ENCODE measurements at places on chromosomes 3 and 15. TPM values are rescaled to one million over a fixed set of nuclear protein-coding genes. Genes with fewer than 3 reads are reported as not detected.
A peak's percentile ranks its signal among the peaks of the same experiment; 100 is the strongest.

DNA sequence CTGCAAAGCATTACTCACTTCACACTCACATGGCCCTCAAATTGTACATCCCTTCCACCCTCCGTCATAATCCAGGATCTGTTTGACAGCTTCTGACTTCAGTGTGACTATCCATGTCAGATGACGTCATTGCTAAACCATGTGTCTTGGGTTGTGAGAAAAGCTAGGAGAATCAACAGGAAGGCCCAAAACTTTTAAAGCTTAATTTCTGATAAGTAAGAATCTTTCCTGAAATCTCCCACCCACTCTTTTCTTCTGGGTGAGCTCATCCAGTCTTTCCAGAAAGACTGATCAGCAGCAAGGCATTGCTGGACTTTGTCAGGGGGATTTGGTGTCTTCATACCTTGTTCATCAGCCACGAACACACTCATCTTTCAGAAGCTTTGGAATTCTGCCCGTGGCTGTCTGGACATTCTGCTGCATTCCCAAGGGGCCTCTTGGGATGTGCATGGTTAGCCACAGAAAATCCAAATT, 11.5 kb upstream of the LMCD1 start:
- H3K27ac ChIP-seq: peak overlapping the region; percentile 16
- H3K36me3 ChIP-seq: no peaks in the 10 kb centered on the region
- peak; percentile 98 for DNase-seq
- no peak overlapping the region for H3K4me3 ChIP-seq
- H3K4me1 ChIP-seq: peaks cover 18% of the 10 kb centered on the region

DNA sequence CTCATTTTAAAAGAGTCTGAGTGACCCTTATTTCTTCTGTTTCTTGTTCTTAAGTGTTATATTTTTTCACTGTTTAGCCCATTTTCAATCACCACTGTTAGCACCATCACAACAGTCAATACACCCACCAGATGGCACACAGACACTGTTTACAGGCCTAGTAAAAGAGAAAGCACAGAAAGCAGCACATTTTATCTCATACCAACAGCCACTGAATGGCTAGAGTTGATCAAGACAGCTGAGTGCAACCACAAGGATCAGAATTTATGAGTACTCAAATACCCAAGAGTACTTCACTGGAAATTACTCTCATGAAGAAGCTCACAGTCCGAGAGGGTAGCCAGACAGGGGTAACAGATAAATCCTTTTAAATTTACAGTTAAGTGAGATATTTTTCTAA, 127.0 kb downstream of the TFDP2 start:
- H3K4me3 ChIP-seq: no peak overlapping the region
- no peak for DNase-seq
- H3K36me3 ChIP-seq: no peaks in the 10 kb centered on the region
- H3K27me3 ChIP-seq: no peaks in the 10 kb centered on the region
- no peak overlapping the region for H3K27ac ChIP-seq
- H3K4me1 ChIP-seq: no peaks in the 10 kb centered on the region

DNA sequence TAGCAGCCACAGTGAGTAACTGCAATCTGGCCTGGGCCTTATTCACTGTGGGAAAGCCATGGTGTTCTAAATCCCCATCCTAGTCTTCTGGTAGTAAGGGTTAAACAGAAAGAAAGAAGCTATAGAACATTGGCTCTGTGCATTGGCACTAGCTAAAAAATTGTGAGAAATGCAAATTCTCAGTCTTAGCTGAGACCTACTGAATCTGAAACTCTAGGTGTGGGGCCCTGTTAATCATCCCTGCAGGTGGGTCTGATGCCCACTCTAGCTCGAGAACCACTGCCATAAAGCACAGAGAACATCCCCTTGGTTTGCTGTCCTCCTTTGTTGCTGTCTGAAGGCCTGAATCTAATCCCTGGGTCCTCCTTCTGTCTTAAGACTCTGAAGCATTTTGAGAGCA, 59.3 kb downstream of the MEIS2 start:
- no peak overlapping the region for H3K4me3 ChIP-seq
- H3K27me3 ChIP-seq: no peaks in the 10 kb centered on the region
- H3K36me3 ChIP-seq: peaks cover 18% of the 10 kb centered on the region
- H3K4me1 ChIP-seq: peaks cover 10% of the 10 kb centered on the region
- DNase-seq: no peak

DNA sequence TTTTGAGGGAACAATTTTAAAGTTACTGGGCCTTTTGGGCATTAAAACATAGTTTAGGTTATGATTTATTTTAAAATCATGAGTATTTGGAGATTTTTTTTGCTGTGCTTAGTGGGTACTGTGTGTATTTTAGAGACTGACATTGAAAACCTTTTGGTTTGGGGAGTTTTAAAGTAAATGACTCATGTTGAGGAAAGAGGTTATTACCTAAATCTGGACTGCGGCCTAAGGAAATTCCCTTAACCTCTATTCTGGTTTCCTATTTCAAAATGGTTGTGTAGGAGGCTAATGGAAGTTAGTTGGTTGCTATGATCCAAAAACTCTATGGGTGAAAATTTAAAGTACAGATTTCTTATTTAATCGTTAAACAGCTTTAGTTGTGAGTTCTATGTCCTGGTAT, 57.3 kb upstream of the DPH6 start:
- H3K4me3 ChIP-seq: no peak overlapping the region
- peak; percentile 88 for DNase-seq
- H3K27me3 ChIP-seq: no peaks in the 10 kb centered on the region

DNA sequence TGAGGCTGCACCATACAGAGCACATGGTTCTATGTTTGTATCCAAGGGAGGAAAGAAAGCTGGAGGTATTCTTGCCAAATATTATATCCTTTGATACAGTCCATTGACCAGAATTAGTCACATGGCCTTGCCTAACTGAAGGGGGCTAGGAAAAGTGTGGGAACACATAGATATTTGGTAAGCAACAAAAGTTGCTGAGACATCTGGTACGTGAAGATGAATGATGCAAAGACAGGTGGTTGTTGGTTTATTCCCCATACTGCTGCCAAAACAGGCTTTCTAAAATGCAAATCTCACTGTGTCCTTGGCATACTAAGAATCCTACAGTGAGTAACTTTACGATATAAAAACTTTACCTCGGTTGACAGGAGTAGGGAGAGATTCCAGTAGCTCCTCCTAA, 162.2 kb downstream of the VGLL3 start:
- no peak overlapping the region for H3K27ac ChIP-seq
- no peaks in the 10 kb centered on the region for H3K36me3 ChIP-seq
- H3K4me1 ChIP-seq: no peaks in the 10 kb centered on the region
- no peaks in the 10 kb centered on the region for H3K27me3 ChIP-seq
- DNase-seq: no peak

- H3K27ac ChIP-seq: no peak overlapping the region
- H3K36me3 ChIP-seq: no peaks in the 10 kb centered on the region
- DNase-seq: no peak
- H3K27me3 ChIP-seq: no peaks in the 10 kb centered on the region
Observed at GRCh38 chr3:25510797-25511196, 82.7 kb downstream of the RARB start.

DNA sequence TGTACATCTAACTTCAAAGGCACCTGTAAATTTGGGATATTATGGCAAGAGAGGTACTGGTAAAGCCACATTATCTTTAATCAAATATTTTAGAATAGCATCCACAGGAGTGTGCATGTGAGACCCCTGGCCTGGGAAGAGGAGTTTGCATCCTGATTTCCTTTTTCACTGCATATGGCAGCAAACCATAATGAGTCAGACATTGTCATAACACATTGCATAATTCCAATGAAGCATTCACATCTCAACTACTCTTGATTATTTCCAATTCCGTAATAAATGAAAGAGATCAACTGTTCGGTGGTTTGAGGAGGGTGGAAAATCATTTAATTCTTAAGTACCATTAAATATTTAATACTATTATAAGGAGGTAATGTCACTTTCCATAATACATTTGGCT, 215.0 kb downstream of the MECOM start:
- peak; percentile 7 for DNase-seq
- H3K27me3 ChIP-seq: no peaks in the 10 kb centered on the region
- H3K4me1 ChIP-seq: no peaks in the 10 kb centered on the region
- H3K4me3 ChIP-seq: no peak overlapping the region
- no peak overlapping the region for H3K27ac ChIP-seq

- no peak for DNase-seq
- H3K27ac ChIP-seq: no peak overlapping the region
- no peak overlapping the region for H3K4me3 ChIP-seq
- peaks cover 91% of the 10 kb centered on the region for H3K36me3 ChIP-seq
- H3K27me3 ChIP-seq: no peaks in the 10 kb centered on the region
Observed at GRCh38 chr3:47847260-47847659, 44.3 kb downstream of the DHX30 start.

DNA sequence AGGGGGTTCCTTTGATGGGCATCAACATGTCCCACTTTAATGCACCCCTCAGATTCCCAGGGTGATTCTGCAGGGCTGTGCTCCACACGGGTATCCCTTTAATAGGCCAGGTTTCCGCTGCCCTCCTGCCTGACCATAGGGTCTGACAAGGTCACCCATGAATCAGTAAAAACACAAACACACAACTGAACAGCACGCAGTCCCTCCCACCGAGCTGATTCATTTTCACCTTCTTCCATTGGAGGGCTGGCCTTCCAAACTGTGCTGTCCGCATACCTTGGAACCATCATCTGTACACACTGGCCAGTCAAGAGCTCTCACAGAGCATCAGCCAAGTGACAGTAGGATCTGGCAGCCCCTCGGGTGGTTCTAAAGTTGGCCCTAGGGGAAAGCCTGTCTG, 93.7 kb downstream of the FBLN2 start:
- H3K4me1 ChIP-seq: no peaks in the 10 kb centered on the region
- H3K27ac ChIP-seq: no peak overlapping the region
- H3K4me3 ChIP-seq: no peak overlapping the region
- H3K27me3 ChIP-seq: no peaks in the 10 kb centered on the region

DNA sequence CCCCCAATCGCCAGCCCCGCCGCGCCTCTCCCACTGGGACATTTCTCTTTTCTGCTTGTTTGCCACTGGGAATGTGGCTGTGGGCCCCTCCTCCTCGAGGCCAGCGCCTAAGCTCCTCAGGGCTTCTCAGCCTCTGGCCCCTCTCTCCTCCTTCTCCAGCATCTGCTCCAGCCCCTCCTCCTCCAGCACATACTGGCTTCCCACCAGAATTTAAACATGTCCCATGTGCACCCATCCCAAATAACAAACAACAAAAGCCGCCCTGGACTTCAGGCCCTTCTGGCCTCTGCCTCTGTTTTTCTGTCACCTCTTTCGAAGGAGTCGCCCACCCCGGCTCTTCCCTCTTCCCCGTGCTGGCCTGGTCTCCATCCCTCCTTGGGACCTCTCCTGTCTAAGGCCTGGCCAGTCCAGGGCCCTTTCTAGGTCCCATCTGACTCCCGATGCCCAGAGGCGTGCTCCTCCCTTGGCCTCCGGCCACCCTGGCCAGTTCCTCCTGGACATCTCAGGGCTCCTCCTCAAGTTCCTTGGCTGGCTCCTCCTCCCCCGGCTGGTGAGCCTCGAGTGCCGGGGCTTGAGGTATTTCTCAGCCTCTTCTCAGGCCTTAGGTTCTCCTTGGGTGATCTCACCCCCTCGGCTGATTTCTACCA, 94.6 kb upstream of the SLC6A6 start:
- no peak overlapping the region for H3K27ac ChIP-seq
- peaks cover 10% of the 10 kb centered on the region for H3K4me1 ChIP-seq
- H3K36me3 ChIP-seq: no peaks in the 10 kb centered on the region
- no peak overlapping the region for H3K4me3 ChIP-seq
- H3K27me3 ChIP-seq: peaks cover 30% of the 10 kb centered on the region

DNA sequence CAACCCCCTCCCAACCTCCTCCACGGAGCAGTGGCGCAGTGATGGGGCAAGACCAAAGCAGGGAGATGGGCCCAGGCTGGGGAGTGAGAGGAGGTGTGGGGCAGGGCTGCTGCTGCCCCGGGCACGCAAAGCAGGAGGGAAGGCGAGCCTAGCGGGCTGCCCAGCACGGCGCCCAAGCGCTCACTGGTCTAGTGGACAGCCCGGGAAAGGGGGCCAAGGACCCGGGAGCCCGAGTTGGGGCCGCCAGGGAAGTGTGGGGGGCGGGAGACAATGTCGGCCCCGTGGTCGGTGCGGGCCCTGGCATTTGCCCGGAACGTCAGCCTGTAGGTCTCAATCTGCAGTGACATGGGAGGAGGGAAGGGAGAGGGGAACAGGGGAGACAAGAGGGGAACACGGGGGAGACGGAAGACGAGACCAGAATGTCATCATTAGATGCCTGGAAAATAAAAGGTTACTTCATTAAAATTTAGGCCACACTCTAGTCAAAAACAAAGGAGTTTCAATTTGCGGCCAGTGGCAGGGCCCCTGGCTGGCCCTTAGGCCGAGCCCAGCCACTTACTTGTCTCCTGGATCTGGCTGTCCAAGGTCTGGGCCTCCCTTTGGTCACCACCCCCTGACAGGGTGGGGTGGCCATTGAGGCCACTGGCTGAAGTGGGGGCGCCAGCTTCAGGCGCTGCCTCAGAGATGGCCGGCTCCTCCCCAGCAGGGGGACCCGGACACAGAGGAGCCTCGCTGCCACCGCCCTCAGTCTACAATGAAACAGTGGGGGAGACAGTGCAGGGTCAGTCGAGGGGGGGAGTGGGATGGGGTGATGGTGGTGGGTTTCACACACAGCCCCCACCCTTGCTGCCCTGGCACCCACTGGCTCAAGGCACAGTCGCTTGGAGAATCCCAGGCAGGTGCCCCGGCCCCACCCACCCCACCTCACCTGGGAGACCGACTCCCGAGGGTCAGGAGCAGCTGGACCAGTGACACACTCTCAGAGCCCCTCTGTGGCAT, 50.0 kb downstream of the DHX30 start:
- DNase-seq: no peak
- H3K27me3 ChIP-seq: no peaks in the 10 kb centered on the region
- no peak overlapping the region for H3K27ac ChIP-seq
- H3K4me3 ChIP-seq: no peak overlapping the region
- H3K36me3 ChIP-seq: peaks cover 89% of the 10 kb centered on the region

GRCh38 chr3:53804697-53805462, 41.3 kb downstream of the CHDH start:
- H3K36me3 ChIP-seq: no peaks in the 10 kb centered on the region
- peak overlapping the region; percentile 18 for H3K27ac ChIP-seq
- peaks cover 14% of the 10 kb centered on the region for H3K4me1 ChIP-seq
- no peak overlapping the region for H3K4me3 ChIP-seq
- H3K27me3 ChIP-seq: no peaks in the 10 kb centered on the region
- DNase-seq: peak; percentile 80

DNA sequence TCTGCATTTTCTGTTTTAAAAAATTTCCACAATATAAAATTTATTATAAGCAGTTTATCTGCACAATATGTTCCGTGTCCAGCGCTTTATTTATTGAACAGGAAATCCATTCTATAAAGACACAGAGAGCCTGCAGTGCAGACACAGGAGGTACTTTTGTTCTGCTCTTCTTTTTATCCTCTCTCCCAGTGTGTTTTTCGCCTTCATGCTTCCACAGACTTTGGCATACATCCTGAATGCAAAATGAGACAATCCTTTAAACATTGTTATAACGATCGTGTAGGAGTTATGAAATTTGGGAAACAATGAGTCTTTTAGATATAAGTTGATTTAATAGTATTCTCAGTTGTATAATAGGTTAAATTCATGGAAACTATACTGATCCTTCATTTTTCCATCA, 749.2 kb downstream of the NAALADL2 start:
- DNase-seq: no peak
- no peak overlapping the region for H3K27ac ChIP-seq
- H3K4me1 ChIP-seq: no peaks in the 10 kb centered on the region
- no peaks in the 10 kb centered on the region for H3K27me3 ChIP-seq
- H3K4me3 ChIP-seq: no peak overlapping the region

Gene RBP2
- total RNA-seq: not detected

Gene CSK
- 13.6 TPM for total RNA-seq

Gene INSYN1
- 0.18 TPM for total RNA-seq

Gene SCN11A
- total RNA-seq: not detected

Gene MESP1
- total RNA-seq: under 0.01 TPM

Gene PPARG
- total RNA-seq: 21.9 TPM

Gene PLSCR2
- total RNA-seq: not detected
